ENCODE measurements at places on chromosomes 6 and 20.

DNA sequence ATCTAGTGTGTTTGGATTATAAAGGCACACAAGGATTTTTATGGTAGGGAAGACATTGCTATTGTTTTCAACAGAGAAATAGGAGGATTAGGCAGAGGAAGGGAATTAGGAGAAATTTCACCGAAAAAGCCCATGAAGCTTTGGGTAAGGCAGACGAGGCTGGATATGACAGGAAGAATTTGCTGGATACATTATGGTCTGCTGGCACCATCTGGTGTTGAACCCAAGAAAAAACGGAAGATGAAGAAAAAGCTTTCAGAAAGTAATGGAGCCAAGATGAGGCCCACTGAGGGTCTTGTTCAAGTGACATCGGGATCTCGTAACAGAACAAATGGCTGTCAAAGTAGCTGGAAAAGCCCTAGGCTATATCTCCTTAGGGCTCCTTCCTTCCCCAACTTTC lies 56.5 kb downstream of the OR2J2 start:
- no peak for DNase-seq

- no peak for DNase-seq
Measured at GRCh38 chr6:35728683-35729678, 7.9 kb upstream of the ARMC12 start.

DNA sequence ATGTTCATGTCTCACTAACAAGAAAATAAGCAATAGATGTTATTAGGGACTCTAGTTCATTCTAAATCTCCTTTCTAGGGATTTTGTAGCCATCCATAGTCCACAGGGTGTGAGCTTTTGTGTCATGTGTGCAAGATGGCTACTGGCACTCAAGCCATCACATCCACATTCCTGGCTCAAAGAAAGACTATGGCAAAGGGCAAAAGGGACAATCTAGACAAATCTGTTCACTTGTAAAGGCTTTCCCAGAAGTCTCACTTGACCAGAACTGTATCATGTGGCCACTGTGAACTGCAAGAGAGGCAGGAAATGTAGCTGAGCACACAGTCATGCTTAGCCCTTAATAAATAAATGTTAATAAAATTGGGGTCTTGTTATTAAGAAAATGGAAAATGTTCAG lies 212.6 kb upstream of the EXOC2 start:
- no peak for DNase-seq

- no peak for DNase-seq
Measured at GRCh38 chr6:157586476-157587126, 205.6 kb downstream of the ZDHHC14 start.

- no peak for DNase-seq
Measured at GRCh38 chr6:90993770-90994169, 406.9 kb upstream of the MAP3K7 start.

GRCh38 chr20:63142933-63143332 lies 73.0 kb downstream of the YTHDF1 start:
- DNase-seq: no peak

DNA sequence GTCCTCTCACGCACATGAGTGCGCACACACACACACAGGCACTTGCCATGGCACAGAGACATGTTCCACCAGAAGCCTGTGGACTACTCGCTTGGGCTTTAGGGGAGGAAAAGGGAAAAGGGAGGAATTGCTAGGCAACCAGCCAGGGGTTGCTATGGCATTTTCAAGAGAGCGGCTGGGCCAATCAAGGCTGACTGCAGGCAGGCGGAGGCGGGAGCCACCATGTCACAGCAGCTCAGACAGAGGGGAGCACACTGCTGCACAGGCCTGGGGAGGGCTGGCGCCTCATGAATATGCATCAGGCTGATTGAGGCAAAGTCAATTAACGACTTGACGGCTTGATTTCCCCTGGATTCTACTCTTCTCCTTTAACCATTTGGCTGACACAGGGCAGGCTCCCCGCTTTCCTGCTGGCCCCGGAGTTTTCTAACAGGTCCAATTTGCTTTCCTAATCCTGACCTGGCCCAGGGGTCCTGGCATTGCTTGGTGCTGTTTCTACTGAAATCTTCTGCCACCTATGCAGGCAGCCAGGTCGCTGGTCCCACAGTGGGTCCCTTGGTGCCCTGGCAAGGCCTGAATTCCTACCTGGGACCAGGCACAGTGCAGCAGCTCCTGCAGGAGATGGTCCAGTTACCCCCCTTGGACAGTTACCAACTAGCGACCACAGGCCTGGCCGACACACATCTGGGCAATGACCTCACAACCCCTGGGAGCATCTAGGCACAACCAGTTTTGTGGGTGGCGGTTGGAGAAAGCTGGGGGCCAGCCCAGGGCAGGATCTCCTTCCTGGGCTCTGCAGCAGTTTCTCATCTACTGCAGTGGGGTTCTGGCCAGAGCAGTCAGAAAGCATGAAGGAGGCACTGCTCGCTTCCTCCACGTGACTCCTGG lies 52.1 kb downstream of the YTHDF1 start:
- DNase-seq: no peak

- no peak for DNase-seq
Measured at GRCh38 chr20:61925555-61926252, 140.0 kb downstream of the TAF4 start.

DNA sequence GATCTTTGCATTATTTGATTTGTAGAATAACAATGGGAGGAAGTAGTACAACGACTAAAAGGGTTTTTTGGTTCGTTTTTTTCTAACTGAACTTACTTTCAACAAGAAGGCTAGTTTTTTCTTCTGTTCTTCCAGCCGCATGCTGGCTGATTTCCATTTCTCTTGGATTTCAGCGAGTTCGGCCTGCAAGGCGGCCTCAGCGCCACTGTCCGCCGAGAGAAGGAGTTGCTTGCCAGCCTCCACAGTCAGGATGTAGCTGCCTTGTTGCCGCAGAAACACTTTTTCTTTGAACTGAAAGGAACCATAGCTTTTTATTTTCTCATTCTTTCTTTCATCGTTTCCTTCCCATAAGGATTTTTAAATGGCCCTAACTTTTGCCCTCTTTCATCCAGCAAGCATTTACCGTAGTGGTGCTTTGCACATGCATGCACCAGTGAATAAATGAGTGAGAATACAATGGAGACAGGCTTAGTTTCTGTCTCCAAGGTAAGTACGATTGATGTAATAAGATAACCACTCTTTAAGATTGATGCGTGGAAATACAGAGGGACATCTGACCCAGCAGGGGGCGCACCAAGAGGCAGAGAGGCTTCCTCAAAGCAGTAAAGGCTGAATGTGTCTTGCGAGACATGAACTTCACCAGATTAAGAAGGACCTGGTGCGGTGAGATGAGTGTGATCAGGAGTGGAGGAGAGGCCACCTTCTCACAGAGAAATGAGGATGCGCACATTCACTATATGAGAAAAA lies 398.8 kb downstream of the ESR1 start:
- DNase-seq: no peak

Data from stimulated activated CD4-positive, alpha-beta T cell treated with anti-CD3 and anti-CD28 coated beads, Interleukin-2, amount 100 ng/mL, for 4 hours (primary cell).